Naive thymus-derived CD4-positive, alpha-beta T cell (primary cell): ENCODE measurements at places on chromosomes 6 and 20. TPM values are rescaled to one million over a fixed set of nuclear protein-coding genes. Genes with fewer than 3 reads are reported as not detected.

GSTA2 gene
- total RNA-seq = not detected in 2 replicates

TREML2 gene
- total RNA-seq = 3.7 TPM

VIP gene
- not detected in 2 replicates for total RNA-seq

NKAPL gene
- total RNA-seq = 0.24 TPM

LTB gene
- total RNA-seq = 417 TPM

RFX6 gene
- not detected for total RNA-seq

MUC22 gene
- total RNA-seq = not detected

TBXT gene
- not detected for total RNA-seq

FAM217A gene
- not detected for total RNA-seq

SYCP2 gene
- 3.2 TPM for total RNA-seq

CHMP4B gene
- 71.2 TPM for total RNA-seq

APCDD1L gene
- total RNA-seq = not detected in 2 replicates

DNA sequence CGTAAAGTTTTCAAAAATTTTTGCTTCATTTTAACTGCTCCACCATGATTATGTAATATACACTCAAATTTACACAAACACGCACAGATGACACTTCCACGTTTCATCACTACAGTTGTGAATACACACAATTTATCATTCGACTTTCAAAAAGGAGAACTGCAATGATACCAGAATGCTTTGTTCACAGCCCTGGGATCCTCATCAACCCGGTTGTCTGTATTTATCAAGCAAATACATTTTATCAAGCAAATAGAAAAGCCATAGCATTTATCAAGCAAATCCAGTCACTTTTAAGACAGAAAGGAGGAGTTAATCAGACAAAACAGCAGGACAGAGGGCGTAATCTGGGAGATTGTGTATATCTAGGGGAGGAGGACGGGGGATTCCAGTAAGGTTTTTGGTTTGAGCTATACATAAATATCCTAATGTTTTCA, 20.3 kb upstream of the ABT1 start:
- DNase-seq = no peak
- H3K4me1 ChIP-seq = no peaks in the 10 kb centered on the region
- no peaks in the 10 kb centered on the region for H3K27me3 ChIP-seq
- H3K4me3 ChIP-seq = peak overlapping the region; percentile 47
- H3K36me3 ChIP-seq = no peaks in the 10 kb centered on the region
- no peak overlapping the region for H3K27ac ChIP-seq

DNA sequence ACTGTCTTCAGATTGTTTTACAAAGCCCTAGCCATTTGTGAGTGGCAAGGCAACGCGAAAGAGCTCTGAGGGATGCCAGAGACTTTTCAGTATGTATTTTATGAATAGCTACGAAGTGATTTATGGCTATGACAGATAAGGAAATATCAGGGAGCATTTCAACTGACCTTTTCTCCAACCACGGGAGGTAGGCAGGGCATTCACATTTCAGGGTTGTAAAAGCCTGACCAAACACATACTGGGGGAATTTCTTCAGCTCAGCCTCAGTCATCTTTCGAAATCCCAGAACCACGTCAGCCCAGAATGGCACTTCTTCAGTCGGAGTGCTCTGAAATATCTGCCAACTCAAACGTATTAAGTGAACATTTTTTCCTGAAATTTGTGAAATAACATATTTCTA, 10.8 kb downstream of the DDO start:
- no peak for DNase-seq

- no peak for DNase-seq
- no peak overlapping the region for H3K4me3 ChIP-seq
- H3K4me1 ChIP-seq = peaks cover 7% of the 10 kb centered on the region
- no peaks in the 10 kb centered on the region for H3K27me3 ChIP-seq
- H3K27ac ChIP-seq = no peak overlapping the region
- H3K36me3 ChIP-seq = no peaks in the 10 kb centered on the region
These were observed 880 bp upstream of the CPXM1 start for GRCh38 chr20:2801286-2801728.

DNA sequence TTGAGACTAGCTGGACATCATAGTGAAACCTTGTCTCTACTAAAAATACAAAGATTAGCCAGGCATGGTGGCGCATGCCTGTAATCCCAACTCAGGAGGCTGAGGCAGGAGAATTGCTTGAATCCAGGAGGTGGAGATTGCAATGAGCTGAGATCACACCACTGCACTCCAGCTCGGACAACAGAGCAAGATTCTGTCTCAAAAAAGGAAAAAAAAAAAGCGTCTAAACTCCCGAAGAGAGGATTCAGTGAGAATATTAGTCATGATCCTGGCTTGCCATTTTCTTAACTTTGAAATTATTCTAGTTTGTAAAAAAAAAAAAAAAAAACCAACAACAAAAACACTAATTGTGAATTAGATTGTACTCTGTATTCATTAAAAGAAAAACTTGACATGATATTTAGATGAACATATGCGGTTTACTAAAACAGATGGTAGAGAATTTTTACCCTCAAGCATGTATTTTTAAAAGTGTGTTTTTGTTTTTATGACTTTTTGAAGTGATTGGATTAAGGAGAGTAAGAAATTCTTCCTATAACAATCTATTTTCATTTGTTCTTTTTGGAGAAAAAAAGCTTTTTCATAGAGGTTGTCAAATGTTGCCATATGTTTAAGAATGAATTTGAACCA, 80.7 kb downstream of the UST start:
- H3K27me3 ChIP-seq = no peaks in the 10 kb centered on the region
- no peaks in the 10 kb centered on the region for H3K4me1 ChIP-seq
- DNase-seq = no peak

GRCh38 chr6:8181160-8181881, 79.0 kb upstream of the EEF1E1 start:
- no peak overlapping the region for H3K27ac ChIP-seq
- H3K4me1 ChIP-seq = no peaks in the 10 kb centered on the region
- H3K4me3 ChIP-seq = no peak overlapping the region
- H3K36me3 ChIP-seq = no peaks in the 10 kb centered on the region
- no peak for DNase-seq
- H3K27me3 ChIP-seq = no peaks in the 10 kb centered on the region

GRCh38 chr20:55478724-55479450, 526.4 kb downstream of the CBLN4 start:
- H3K4me3 ChIP-seq = no peak overlapping the region
- DNase-seq = no peak
- H3K36me3 ChIP-seq = no peaks in the 10 kb centered on the region
- no peaks in the 10 kb centered on the region for H3K27me3 ChIP-seq
- no peak overlapping the region for H3K27ac ChIP-seq

- H3K27ac ChIP-seq = no peak overlapping the region
- H3K36me3 ChIP-seq = no peaks in the 10 kb centered on the region
- no peak for DNase-seq
- no peaks in the 10 kb centered on the region for H3K27me3 ChIP-seq
These were observed 268.8 kb upstream of the SULF2 start for GRCh38 chr20:48054051-48054450.

GRCh38 chr6:169850154-169850553, 98.7 kb downstream of the ERMARD start:
- no peak for DNase-seq
- H3K4me1 ChIP-seq = no peaks in the 10 kb centered on the region
- H3K27ac ChIP-seq = no peak overlapping the region
- H3K27me3 ChIP-seq = no peaks in the 10 kb centered on the region

DNA sequence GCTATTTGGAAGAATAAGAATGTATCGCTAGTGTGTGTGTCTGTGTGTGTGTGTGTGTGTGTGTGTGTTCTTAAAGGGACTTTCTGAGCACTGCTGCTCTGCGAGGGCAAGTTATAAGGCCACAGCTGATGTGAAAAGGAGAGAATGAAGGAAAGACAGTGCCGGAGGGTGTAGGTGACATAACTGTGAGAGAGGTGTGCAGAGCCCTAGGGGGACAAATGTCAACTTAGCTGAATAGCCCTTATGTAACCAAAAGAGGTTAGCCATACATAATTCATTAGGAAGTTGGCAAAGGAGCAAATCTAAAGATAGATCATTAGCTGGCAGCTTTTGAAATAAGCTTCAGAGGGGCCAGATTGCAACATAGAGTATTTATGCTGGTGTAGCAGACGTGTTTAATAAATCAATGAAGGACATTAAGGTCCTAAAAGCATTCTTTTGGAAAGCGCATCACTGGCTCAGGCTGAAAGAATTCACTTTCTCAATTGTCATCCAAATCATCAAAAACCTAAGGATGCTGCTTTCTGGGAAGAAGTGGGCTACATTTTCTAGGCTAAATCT, 81.0 kb downstream of the NDUFAF5 start:
- no peak overlapping the region for H3K4me3 ChIP-seq
- H3K27ac ChIP-seq = no peak overlapping the region
- no peaks in the 10 kb centered on the region for H3K4me1 ChIP-seq

- no peak for DNase-seq
- no peaks in the 10 kb centered on the region for H3K36me3 ChIP-seq
- H3K27me3 ChIP-seq = no peaks in the 10 kb centered on the region
- H3K27ac ChIP-seq = no peak overlapping the region
- H3K4me3 ChIP-seq = no peak overlapping the region
These were observed 832.6 kb downstream of the QKI start for GRCh38 chr6:164247106-164247505.

- no peak overlapping the region for H3K4me3 ChIP-seq
- no peaks in the 10 kb centered on the region for H3K36me3 ChIP-seq
- no peaks in the 10 kb centered on the region for H3K27me3 ChIP-seq
- no peak for DNase-seq
- peaks cover 15% of the 10 kb centered on the region for H3K4me1 ChIP-seq
These were observed 93.6 kb downstream of the TMEM242 start for GRCh38 chr6:157229713-157230112.

GRCh38 chr20:60718743-60719480, 533.1 kb upstream of the CDH4 start:
- H3K27ac ChIP-seq = no peak overlapping the region
- H3K4me3 ChIP-seq = no peak overlapping the region
- H3K4me1 ChIP-seq = no peaks in the 10 kb centered on the region

DNA sequence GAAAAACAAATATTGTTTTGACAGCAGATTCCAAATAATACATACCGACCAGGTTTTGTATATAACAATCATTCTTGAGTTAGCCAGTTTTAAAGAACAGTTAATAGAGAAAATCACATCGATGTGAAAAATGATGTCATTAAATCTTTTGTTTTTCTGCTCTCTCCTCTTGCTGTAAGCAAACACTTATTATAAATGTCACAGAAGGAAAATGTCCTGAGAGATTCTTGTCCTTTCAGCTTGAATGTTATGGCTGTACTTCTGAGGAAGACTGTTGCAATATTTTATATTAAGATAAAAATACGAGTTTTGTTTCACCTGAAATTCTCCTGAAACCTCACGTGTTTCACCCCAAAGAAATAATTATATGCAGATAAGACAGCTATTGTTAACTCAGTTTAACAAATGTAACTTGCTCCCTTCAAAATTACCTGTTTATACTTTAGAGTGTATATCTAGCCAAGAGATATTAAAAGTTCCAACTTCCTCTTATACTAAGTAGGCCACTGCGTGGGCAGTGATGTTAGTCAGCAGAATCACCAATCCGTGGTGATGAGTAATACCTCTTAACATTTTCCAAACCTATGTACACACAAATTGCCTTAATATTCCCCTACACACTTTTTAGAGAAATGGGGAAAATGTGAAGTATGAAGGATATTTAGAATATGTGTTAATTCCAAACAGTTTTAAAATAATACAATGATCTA, 1111.4 kb upstream of the CITED2 start:
- no peak overlapping the region for H3K4me3 ChIP-seq
- no peaks in the 10 kb centered on the region for H3K36me3 ChIP-seq
- H3K4me1 ChIP-seq = no peaks in the 10 kb centered on the region
- no peak for DNase-seq

- H3K4me1 ChIP-seq = no peaks in the 10 kb centered on the region
- no peak for DNase-seq
- no peak overlapping the region for H3K27ac ChIP-seq
- H3K36me3 ChIP-seq = no peaks in the 10 kb centered on the region
- no peaks in the 10 kb centered on the region for H3K27me3 ChIP-seq
These were observed 30.6 kb downstream of the FAM229B start for GRCh38 chr6:112118034-112118433.

GRCh38 chr20:57947421-57948179, 237.8 kb upstream of the PMEPA1 start:
- H3K4me1 ChIP-seq = no peaks in the 10 kb centered on the region
- no peak for DNase-seq
- no peak overlapping the region for H3K4me3 ChIP-seq

- no peaks in the 10 kb centered on the region for H3K27me3 ChIP-seq
- H3K36me3 ChIP-seq = peaks cover 32% of the 10 kb centered on the region
- H3K4me3 ChIP-seq = no peak overlapping the region
- H3K27ac ChIP-seq = no peak overlapping the region
These were observed 57.3 kb downstream of the TASP1 start for GRCh38 chr20:13581451-13581850.

DNA sequence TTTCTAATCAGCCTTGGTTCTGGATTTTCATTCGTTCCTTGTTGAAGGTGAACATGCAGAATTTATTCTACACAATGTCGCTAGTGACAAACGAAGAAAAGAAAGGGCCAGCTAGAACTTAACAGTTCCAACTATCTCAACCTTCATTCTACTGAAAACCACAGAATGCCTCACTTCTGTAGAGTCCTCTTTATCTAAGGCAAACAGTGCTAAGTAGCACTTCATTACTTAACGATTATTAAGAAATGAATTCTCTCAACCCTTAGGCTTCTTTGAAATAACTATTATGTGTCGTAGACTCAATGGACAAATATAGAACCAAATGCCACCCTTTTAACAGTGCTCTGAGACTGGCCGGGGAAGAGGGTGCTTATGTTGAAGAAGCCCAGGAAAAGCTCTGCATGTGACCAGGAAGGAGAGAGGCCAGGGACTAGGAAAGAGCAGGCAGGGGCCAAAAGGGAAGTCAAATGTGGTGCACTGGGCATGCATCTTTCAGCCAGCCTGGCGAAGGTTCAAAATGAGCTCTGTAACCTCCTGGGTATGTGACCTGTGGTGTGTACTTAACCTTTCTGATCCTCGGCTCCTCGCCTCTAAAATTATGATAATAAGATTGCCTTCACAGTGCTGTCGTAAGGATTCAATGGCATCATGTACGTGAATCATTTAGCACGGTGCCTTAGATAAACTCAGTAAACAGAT, 55.4 kb upstream of the BMP2 start:
- no peaks in the 10 kb centered on the region for H3K4me1 ChIP-seq
- no peaks in the 10 kb centered on the region for H3K27me3 ChIP-seq
- H3K36me3 ChIP-seq = no peaks in the 10 kb centered on the region
- H3K4me3 ChIP-seq = no peak overlapping the region

- no peaks in the 10 kb centered on the region for H3K27me3 ChIP-seq
- H3K27ac ChIP-seq = no peak overlapping the region
- no peak for DNase-seq
- H3K36me3 ChIP-seq = no peaks in the 10 kb centered on the region
- no peaks in the 10 kb centered on the region for H3K4me1 ChIP-seq
These were observed 30.3 kb downstream of the SAMD5 start for GRCh38 chr6:147538821-147539220.

- peaks cover 27% of the 10 kb centered on the region for H3K4me1 ChIP-seq
- peak overlapping the region; percentile 65 for H3K4me3 ChIP-seq
- DNase-seq = peak; percentile 13
- H3K27ac ChIP-seq = no peak overlapping the region
These were observed 26.9 kb downstream of the BFSP1 start for GRCh38 chr20:17504066-17504897.

- no peaks in the 10 kb centered on the region for H3K4me1 ChIP-seq
- H3K4me3 ChIP-seq = no peak overlapping the region
- no peaks in the 10 kb centered on the region for H3K27me3 ChIP-seq
- H3K27ac ChIP-seq = no peak overlapping the region
These were observed 60.6 kb downstream of the TIAM2 start for GRCh38 chr6:155055729-155056128.

GRCh38 chr6:45469663-45470062, 91.9 kb upstream of the SUPT3H start:
- H3K27ac ChIP-seq = no peak overlapping the region
- DNase-seq = no peak
- H3K4me3 ChIP-seq = no peak overlapping the region
- no peaks in the 10 kb centered on the region for H3K27me3 ChIP-seq
- no peaks in the 10 kb centered on the region for H3K4me1 ChIP-seq
- H3K36me3 ChIP-seq = no peaks in the 10 kb centered on the region
